ENCODE measurements at places on chromosomes 2 and 18. TPM values are rescaled to one million over a fixed set of nuclear protein-coding genes. Genes with fewer than 3 reads are reported as not detected.

Gene TBR1
- total RNA-seq = not detected

Gene LRRTM1
- not detected for total RNA-seq

Gene MRPL19
- total RNA-seq = 66.6 TPM

Gene CDH7
- under 0.01 TPM for total RNA-seq

Gene SLC19A3
- 0.36 TPM for total RNA-seq

Gene ANKRD62
- under 0.01 TPM for total RNA-seq

Gene DGUOK
- 45.5 TPM for total RNA-seq

Gene INPP5D
- 29.7 TPM for total RNA-seq

Gene MATN3
- total RNA-seq = 0.34 TPM

Gene KLHL14
- total RNA-seq = not detected

Gene LRATD1
- 27.0 TPM for total RNA-seq

Gene ANKRD30B
- total RNA-seq = not detected

Gene KLF11
- 10.3 TPM for total RNA-seq

Gene LCT
- not detected for total RNA-seq

Gene PAX8
- 1.1 TPM for total RNA-seq

Gene KRTCAP3
- total RNA-seq = 13.3 TPM

Gene CACNB4
- total RNA-seq = 0.43 TPM

Gene AQP12B
- total RNA-seq = not detected

Gene ERICH2
- total RNA-seq = 1.7 TPM
